ENCODE measurements at places on chromosomes 7 and 10.

- DNase-seq, result no peak
These were observed 102.3 kb downstream of the MKX start for GRCh38 chr10:27643301-27643700.

- no peak for DNase-seq
These were observed 71.8 kb upstream of the DNAJB6 start for GRCh38 chr7:157265051-157265450.

DNA sequence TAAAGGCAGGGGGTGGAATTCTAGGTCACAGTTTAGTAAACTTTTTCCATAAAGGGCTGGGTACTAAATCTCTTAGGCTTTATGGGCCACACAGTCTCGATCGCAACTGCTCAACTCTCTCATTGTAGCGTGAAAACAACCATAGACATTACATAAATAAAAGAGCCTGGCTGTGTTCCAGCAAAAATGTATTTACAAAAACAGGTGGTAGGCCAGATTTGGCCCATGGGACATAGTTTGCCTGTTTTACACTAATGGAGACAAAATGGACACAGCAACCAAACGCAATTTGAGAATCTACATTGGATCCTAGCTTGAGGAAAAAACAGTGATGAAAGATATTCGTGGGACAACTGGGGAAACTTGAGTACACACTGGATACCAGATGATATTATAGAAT lies 23.2 kb upstream of the MALSU1 start:
- DNase-seq, result no peak

DNA sequence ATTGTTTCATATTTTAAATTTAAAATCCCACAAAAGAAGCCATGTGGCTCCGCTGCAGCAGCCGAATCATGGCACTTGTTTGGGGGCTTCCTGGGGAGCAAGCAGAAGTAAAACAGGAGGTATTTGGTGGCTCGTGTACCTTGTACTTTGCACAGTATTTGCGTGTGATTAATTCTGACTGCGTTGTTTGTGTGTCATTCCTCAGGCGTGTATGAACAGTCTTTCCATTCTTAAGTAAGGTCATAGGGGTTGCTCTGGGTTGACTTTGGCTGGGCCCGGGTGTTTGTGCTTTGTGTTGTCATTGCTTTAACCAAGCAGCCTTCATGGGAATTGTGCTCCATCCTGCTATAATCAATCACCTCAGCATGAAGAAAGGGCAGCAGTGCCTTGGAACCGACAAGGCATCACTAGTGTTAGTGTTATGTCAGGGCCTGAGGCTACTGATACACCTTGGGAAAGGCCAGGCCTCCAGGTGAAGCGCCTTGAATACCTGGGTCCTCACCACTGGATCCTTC lies 182.4 kb downstream of the ARHGAP21 start:
- DNase-seq, result no peak

DNA sequence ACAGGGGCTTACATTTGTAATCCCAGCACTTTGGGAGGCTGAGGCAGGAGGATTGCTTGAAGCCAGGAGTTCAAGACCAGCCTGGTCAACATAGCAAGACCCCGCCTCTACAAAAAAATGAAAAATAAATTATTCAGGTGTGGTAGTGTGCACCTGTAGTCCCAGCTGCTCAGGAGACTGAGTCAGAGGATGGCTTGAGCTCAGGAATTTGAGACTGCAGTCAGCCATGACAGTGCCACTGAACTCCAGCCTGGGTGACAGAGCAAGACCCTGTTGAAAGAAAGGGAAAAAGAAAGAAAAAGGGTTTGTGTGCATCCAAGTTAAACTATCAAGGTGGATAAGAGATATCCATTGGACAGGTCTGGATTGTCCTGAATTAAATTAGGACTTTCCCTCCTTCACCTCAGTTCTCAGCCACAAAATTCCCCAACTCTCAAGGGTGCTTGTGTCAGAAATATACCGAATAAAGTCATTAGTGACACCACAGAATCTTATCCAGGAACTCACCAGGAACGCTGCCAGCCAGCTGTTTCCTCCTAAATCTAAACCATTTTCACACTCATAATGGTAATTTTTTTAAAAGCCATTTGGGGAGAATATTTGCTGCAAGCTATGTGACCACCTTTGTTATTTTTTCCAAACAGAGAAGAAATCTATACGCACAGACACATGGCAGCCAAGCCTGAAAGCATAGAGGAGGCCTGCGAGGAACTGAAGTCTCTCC lies 12.0 kb downstream of the AFAP1L2 start:
- DNase-seq, result no peak

DNA sequence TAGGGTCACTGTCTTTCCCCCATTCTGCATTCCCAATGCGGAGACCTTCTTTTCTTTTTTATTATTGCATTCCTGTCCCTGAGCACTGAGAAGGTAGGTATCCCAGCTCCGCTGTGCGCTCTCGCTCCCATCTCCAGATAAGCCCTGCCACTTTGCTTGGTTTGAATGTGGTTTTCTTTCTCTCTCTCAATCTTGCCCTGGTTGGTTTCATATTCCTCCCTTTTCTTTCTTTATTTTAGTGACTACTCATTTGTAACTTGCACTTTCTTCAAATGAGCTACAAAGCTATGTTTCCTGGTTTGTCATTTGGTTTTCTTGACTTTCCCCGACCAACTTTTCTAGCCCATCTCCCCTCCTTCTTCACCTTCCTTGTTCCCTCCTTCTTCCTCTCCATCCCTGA lies 29.0 kb upstream of the HSPB1 start:
- DNase-seq, result no peak

- no peak for DNase-seq
These were observed 339.2 kb downstream of the GRID1 start for GRCh38 chr10:86027346-86027745.

DNA sequence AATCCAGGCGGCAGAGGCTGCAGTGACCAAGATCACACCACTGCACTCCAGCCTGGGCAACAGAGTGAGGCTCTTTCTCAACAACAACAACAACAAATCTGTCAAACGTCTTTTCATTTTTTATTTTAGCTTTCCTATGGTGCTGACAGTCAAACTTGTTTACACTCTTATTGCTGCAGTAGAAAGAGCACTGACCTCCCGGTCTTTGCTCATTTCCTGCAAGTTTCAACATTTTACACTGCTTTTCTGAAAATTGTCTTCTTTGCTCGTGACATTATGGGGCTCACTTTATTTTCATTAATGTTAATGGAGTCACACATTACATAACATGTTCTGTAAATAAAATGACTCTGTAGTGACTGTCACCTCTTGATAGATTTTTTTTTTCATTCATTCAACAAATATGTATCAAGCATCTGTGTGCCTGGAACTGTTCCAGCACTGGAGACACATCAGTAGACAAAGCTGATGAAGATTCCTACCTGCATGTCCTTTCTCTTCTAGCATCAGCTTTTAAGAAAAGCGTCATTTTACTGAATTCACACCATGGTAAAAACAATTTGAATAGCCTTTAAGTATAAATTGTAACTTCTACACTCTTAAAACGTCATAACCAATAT lies 277.3 kb downstream of the CELF2 start:
- no peak for DNase-seq

GRCh38 chr10:17779784-17780183 lies 27.8 kb downstream of the TMEM236 start:
- DNase-seq, result no peak

DNA sequence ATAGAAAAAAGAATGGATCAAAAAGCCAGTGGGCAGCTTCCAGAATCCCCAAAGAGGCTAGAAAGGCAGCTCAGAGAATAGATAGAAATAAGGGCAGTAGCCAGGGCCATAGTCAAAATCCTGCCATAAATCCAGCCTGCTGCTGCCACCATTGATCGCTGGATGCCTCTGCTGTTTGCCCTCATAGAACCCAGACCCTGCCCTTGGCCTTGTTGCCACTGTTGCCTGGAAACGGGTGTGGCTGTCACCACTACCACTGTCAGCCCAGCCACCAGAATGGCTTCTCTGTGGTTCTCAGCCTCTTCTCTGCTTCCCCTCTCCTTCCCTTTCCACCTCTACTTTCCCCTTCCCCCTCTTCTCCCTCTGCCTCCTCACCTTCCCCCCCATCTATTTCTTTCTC lies 57.8 kb downstream of the HHEX start:
- DNase-seq, result no peak

GRCh38 chr10:89648074-89648473 lies 3.0 kb upstream of the PANK1 start:
- no peak for DNase-seq

- DNase-seq, result no peak
These were observed 92.7 kb downstream of the CDK14 start for GRCh38 chr7:90688810-90689209.

- no peak for DNase-seq
These were observed 159.4 kb upstream of the MEOX2 start for GRCh38 chr7:15845868-15846267.

- no peak for DNase-seq
These were observed 689.5 kb downstream of the DNAJB9 start for GRCh38 chr7:109259151-109259550.

DNA sequence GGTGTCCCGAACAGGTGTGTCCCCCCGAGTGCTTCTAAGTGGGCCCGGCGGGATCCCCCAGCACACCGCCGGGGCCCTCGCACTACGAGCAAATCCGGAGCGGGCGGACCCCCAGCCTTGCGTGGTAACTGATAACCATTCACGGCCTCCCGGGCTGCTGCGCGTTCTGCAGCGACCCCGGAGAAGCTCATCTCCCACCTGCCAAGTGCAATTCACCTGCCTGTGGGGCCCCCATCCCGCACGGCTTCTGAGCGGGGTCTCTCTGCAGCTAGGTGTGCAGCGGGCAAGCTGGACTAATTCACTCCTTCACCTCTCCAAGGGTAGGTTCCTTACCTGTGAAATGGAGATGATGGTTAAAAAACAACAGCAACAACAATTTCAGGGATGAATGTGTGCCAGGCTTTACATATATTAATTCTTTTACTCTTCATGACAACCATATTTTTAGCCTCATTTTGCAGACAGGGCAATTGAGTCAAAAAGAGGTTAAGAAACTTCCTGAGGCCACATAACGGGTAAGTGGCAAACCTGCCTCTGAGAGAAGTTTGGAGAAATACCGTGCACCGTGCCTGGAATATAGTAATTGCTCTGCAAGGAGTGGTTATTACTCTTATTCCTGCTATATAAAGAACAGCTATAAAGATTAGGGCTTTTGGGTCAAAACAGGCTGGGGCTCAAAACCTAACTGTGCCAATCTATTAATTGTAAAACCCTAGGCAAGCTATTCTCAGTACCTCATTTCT lies 652 bp upstream of the PODXL start:
- no peak for DNase-seq

GRCh38 chr10:60384011-60384410 lies 5.7 kb downstream of the ANK3 start:
- no peak for DNase-seq

DNA sequence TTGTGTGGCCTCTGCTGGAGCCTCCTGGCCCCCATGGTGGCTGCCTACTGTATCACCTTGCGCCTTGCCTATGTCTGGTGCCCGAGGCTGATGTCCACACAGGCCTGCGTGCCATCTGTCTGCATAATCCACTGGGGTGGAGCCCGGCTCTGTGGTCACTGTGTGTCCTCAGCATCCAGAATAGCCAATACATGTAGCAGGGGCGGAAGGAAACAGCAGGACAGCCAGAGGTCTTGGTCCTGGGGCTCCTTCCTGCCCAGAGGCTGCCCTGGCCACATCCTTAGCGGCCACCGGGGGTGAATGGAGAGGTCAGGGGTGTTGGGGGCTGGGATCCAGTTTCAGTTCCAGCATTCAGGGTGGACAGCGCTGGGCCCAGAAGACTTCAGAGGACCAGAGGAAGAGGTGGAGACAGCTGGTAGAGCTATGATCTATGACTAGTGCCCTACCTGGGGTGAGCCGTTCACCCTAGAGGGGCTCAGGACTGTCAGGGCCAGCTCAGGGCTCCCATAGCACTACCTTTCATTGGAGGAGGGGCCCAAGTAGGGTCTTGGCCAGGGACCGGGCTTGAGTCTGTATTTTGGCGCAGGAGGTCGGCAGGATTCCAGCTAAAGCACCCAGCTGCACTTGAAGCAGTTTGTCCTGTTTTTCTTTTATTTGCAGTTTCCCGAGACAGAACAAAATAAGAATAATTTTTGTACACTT lies 15.9 kb downstream of the YKT6 start:
- DNase-seq, result peak; percentile 28

- no peak for DNase-seq
These were observed 94.0 kb downstream of the GRK5 start for GRCh38 chr10:119301397-119301796.

- DNase-seq, result no peak
These were observed 218.5 kb downstream of the TCF7L2 start for GRCh38 chr10:113168584-113168983.

Data from nucleus accumbens (tissue), 56 donors.